ENCODE measurements at places on chromosomes 16 and 17. TPM values are rescaled to one million over a fixed set of nuclear protein-coding genes. Genes with fewer than 3 reads are reported as not detected.

- no peak overlapping the region for H3K4me3 ChIP-seq
- no peaks in the 10 kb centered on the region for H3K36me3 ChIP-seq
- H3K27me3 ChIP-seq: peaks cover 12% of the 10 kb centered on the region
- H3K27ac ChIP-seq: no peak overlapping the region
Observed at GRCh38 chr17:55959756-55960155, 193.5 kb upstream of the ANKFN1 start.

DNA sequence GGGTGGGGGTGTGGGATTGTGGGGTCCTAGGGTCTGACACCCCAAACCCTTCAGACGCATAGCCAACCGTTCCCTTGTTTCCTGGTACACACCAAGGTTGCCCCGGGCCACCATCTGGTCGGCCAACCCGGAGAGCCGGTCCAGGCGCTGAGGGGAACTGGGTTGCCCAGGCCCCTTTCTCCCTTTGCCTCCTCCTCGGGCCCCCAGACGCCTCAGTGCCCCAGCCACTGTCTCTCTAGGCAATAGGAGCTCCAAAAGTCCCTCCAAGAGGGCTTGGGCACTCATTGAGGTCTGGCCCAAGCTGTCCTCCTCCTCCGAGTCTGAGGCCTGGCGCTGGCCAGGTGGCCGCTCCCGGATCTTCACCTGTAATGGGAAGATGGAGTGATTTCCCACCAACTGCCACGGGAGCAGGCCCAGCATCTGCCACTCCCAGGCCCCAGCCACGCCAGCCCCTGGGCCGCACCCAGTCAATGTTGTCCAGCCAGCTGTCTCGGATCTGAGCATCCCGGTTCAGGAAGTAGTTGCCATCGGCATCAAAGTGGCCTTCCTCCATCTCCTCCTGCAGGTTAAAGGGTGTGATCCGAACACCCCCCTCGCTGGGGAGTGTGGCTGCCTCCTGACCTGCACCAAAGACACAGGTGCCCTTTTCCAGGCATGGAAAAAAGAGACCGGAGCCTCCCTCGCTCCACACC is 1.5 kb downstream of the CD2BP2 start:
- H3K27me3 ChIP-seq: no peaks in the 10 kb centered on the region
- peak overlapping the region; percentile 99 for H3K4me3 ChIP-seq

DNA sequence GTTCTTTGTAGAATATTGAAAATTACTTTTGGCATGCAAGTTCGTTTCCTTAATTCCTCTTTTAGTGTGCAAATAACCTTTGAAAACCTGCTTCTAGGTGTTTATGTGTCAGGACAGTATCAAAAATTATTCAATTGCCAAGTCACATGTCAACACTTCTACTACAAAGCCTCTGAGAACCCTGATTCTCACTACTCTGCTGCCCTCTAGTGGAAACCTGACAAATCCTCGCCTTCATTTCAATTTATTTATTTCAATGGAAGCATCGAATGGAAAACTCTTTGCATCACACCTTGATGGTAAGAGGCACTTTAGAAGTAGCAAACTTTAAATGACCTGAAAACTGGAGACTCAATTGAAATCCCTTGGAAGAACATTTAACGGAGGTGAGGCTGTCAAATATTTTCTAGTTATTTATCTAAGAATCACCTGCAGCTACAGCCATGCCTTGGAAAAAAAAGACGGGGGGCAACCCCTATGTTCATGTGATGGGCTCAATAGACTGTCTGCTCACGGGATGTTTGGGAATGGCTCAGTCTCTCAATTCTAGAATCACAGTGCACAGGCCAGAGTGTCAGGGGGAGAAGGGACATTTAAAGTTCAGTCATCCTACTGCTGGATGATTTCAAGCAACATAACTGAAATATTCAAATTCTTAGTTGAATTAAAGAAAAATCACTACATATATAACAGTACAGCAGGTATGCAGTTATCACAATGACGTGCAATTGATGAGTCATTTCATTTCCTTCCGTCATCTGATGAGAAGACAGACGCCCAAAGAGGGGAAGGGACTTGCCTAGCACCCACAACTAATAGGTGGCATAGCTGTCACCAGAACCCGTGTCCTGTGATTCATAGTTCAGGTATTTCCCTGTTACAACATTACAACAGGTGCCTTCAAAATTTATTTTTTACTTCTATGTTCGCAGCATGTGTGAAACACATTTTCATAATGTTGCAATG is 563.9 kb downstream of the TOX3 start:
- no peaks in the 10 kb centered on the region for H3K4me1 ChIP-seq
- DNase-seq: no peak
- H3K36me3 ChIP-seq: no peaks in the 10 kb centered on the region

Gene ZNF629
- total RNA-seq: 25.6 TPM

Gene TEKT5
- 1.5 TPM for total RNA-seq

DNA sequence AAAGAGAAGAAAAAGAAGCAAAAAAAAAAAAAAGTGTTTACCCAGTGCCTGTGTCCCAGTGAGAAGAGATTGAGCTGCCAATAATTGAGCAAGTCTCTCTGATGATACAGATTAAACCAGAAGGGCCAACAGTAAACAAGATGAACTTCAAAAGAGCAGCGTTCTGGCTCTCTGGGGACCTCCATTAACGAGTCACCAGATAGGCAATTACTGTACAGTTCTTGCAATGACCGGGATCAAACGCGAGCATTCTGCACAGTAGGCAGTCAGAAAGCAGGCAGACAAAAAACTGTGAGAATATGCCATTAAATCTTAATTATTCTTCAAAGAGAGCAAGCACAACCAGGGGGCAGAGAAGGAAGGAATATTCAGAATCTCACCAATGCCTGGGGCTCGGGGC is 626.1 kb downstream of the TMEM114 start:
- no peaks in the 10 kb centered on the region for H3K4me1 ChIP-seq
- no peaks in the 10 kb centered on the region for H3K27me3 ChIP-seq
- H3K27ac ChIP-seq: no peak overlapping the region
- no peaks in the 10 kb centered on the region for H3K36me3 ChIP-seq
- DNase-seq: no peak
- H3K4me3 ChIP-seq: no peak overlapping the region

Gene FOXK2
- total RNA-seq: 78.9 TPM

DNA sequence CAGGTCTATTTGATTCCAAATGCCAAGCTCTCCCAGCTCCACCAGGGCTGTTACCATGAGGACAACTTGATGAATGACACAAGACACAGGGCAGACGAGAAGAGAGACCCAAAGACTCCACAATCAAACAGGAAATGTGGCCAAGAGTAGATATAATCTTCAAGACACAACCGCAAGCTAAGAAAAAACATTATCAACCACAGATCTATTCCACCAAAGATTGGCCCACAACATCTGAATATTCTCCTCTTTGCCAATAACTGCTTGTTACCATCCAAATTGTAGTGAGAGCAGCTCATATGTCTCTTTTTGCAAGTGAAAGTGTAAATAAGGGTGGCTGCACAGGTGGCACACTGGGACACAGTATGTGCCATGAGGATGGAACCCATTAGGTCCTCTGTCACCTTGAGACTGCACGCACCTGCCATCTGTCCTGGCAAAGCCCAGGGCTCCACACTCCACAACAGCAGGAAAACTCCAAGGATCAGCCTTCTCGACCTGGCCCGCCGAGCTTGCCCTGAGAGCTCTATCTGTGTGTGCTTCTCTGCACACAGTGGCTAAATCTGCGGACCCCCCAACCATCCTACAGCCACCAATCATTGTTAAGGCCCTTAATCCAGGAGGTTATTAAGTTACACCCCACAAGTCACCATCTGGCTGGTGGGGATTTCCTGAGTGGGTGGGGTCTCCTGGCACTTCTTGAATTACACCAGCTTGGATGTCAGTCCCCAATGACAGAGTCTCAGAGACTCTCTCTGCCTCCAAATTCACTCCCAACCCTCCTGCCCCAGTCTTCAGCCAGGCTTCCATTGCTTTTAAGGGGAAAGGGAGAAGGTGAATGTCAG is 50.5 kb downstream of the DYNLRB2 start:
- no peaks in the 10 kb centered on the region for H3K27me3 ChIP-seq
- no peaks in the 10 kb centered on the region for H3K36me3 ChIP-seq
- no peak overlapping the region for H3K4me3 ChIP-seq

- H3K4me1 ChIP-seq: peaks cover 50% of the 10 kb centered on the region
- no peaks in the 10 kb centered on the region for H3K27me3 ChIP-seq
- peak; percentile 58 for DNase-seq
Observed at GRCh38 chr16:66278604-66279262, 87.8 kb upstream of the CDH5 start.

DNA sequence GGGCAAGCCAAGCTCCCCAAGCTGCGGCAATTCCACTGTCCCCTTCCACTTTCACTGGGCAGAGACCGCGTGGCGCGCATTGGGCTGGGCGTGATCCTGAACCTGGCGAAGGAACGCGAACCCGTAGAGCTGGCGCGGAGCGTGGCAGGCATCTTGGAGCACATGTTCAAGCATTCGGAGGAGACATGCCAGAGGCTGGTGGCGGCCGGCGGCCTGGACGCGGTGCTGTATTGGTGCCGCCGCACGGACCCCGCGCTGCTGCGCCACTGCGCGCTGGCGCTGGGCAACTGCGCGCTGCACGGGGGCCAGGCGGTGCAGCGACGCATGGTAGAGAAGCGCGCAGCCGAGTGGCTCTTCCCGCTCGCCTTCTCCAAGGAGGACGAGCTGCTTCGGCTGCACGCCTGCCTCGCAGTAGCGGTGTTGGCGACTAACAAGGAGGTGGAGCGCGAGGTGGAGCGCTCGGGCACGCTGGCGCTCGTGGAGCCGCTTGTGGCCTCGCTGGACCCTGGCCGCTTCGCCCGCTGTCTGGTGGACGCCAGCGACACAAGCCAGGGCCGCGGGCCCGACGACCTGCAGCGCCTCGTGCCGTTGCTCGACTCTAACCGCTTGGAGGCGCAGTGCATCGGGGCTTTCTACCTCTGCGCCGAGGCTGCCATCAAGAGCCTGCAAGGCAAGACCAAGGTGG is 9.8 kb downstream of the SARM1 start:
- peaks cover 38% of the 10 kb centered on the region for H3K4me1 ChIP-seq
- no peak for DNase-seq
- peak overlapping the region; percentile 86 for H3K27ac ChIP-seq

GRCh38 chr16:46573008-46573833 is 48.0 kb downstream of the SHCBP1 start:
- H3K27ac ChIP-seq: no peak overlapping the region
- H3K27me3 ChIP-seq: no peaks in the 10 kb centered on the region
- H3K4me3 ChIP-seq: peak overlapping the region; percentile 14
- H3K36me3 ChIP-seq: no peaks in the 10 kb centered on the region
- peaks cover 9% of the 10 kb centered on the region for H3K4me1 ChIP-seq

DNA sequence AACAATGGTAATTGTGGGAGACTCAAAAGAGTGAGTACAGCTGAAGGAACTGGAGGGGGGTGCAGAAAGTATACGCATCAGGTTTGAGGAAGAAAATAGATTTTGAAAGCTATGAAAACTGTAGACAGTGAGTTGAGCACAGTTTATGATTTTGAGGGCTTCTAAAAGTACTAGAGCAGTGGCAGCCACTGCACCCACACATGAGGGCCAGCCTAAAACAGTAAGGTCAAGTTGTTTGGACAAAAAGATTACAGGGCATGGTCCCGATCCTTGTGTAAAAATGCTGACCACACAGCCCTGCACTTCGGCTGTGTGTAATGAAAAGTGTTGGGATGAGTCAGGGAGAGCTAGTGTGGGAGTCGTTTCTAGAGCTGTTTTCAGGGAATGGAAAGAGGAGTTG is 2282.1 kb downstream of the TP53TG3F start:
- peaks cover 12% of the 10 kb centered on the region for H3K4me1 ChIP-seq
- no peak for DNase-seq
- H3K27me3 ChIP-seq: no peaks in the 10 kb centered on the region

Gene KRT16
- 41.7 TPM for total RNA-seq

GRCh38 chr17:56309897-56310296 is 156.6 kb downstream of the ANKFN1 start:
- H3K4me1 ChIP-seq: no peaks in the 10 kb centered on the region
- no peak for DNase-seq

GRCh38 chr17:19321481-19322128 is 40.9 kb downstream of the B9D1 start:
- no peak for DNase-seq
- H3K36me3 ChIP-seq: peaks cover 11% of the 10 kb centered on the region
- H3K27me3 ChIP-seq: no peaks in the 10 kb centered on the region
- H3K4me1 ChIP-seq: peaks cover 5% of the 10 kb centered on the region
- H3K27ac ChIP-seq: no peak overlapping the region

DNA sequence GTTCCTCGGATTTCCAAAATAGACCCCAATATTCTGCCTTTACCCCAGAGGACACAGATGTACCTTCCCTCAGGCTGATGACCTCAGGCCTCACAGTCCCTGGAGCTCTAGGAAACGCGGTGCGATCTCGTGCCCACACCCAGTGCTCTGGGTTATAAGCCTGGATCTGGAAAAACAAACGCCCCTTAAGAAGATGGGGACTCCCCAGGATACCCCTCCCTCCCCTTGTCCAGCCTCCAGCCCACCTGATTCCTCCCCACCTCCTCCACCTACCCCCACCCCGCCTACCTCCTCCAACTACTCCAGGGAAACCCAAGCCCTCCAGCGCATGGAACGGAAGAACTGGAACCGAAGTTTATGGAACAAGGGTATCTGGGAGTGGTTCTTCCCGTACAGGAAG is 19.1 kb downstream of the PRR11 start:
- no peaks in the 10 kb centered on the region for H3K27me3 ChIP-seq
- H3K27ac ChIP-seq: no peak overlapping the region
- no peak for DNase-seq
- H3K4me1 ChIP-seq: no peaks in the 10 kb centered on the region
- H3K36me3 ChIP-seq: peaks cover 6% of the 10 kb centered on the region
- H3K4me3 ChIP-seq: no peak overlapping the region

DNA sequence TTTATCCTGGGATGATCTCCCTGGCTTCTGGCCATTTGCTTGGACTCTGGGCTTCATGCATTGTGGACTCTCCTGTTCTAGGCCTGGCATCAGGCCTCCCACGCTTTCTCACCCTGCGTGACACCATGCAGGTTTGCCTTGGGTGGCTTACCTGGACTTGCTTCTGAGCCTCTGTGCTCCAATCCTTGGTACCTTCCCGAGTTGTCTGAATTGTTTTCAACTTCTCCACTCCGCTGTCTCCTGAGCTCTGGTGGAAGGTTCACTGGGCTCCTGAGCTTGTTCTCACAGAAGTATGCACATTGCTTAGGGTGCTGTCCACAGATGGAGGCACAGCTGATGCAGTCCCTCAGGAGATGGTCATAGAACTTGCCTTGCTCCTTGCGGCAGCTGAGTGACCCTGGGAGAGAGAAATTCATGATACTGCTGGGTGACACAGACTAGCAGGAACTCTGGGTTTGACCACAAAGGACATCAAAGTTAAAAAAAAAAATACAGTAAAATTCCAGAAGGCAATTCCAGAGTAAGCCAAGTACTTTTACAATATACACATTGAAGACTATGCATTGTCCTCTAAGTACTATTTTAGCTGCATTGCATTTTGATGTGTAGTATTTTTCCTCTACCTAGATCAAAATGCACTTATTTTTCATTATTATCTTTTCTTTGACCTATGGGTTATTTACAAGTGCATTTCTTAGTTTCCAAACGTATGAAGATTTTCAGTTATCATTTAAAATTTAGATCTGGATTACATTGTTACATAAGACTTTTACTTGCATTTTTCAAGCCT is 23.1 kb downstream of the TNFRSF13B start:
- H3K27ac ChIP-seq: no peak overlapping the region
- no peak overlapping the region for H3K4me3 ChIP-seq
- H3K4me1 ChIP-seq: peaks cover 11% of the 10 kb centered on the region
- H3K36me3 ChIP-seq: no peaks in the 10 kb centered on the region
- DNase-seq: no peak

- H3K36me3 ChIP-seq: no peaks in the 10 kb centered on the region
- H3K4me3 ChIP-seq: no peak overlapping the region
- H3K4me1 ChIP-seq: no peaks in the 10 kb centered on the region
- no peaks in the 10 kb centered on the region for H3K27me3 ChIP-seq
- no peak overlapping the region for H3K27ac ChIP-seq
Observed at GRCh38 chr17:9271989-9272388, 250.7 kb downstream of the NTN1 start.

GRCh38 chr16:52837251-52837650 is 215.4 kb downstream of the CHD9NB start:
- H3K27ac ChIP-seq: no peak overlapping the region
- no peak for DNase-seq
- H3K36me3 ChIP-seq: no peaks in the 10 kb centered on the region
- H3K4me1 ChIP-seq: no peaks in the 10 kb centered on the region
- no peak overlapping the region for H3K4me3 ChIP-seq
- no peaks in the 10 kb centered on the region for H3K27me3 ChIP-seq
